ENCODE measurements at places on chromosomes 2 and 18. TPM values are rescaled to one million over a fixed set of nuclear protein-coding genes. Genes with fewer than 3 reads are reported as not detected.

Gene STK36
- 75.1 TPM for total RNA-seq

Gene CDKL4
- total RNA-seq = 0.92 TPM

Gene NFATC1
- 40.6 TPM for total RNA-seq

Gene HJURP
- total RNA-seq = 11.4 TPM

Gene OTOS
- total RNA-seq = not detected

Gene CAPN14
- 0.13 TPM for total RNA-seq

GRCh38 chr2:79393806-79394484, 118.9 kb upstream of the CTNNA2 start:
- no peaks in the 10 kb centered on the region for H3K36me3 ChIP-seq
- DNase-seq = no peak
- H3K4me3 ChIP-seq = no peak overlapping the region

DNA sequence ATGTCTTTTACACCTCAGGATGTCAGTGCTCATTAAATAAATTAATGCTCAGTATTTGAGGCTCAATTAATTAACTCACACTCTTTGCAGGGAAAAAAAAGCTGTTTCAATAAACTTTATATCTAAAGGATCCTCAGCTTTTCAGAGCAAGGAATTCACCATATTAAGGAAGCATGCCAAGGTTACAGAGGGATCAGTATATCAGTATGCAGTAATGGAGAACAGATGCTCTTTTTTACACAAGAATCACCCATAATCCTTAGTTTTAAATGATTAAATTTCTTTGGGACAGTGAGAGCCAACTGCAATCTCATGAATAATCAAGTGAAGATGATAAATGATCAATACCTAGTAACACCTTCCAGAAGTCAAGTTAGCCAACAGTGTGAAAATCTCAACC, 14.9 kb upstream of the LCT start:
- no peak for DNase-seq
- no peaks in the 10 kb centered on the region for H3K4me1 ChIP-seq
- H3K27me3 ChIP-seq = no peaks in the 10 kb centered on the region
- peaks cover 11% of the 10 kb centered on the region for H3K36me3 ChIP-seq

DNA sequence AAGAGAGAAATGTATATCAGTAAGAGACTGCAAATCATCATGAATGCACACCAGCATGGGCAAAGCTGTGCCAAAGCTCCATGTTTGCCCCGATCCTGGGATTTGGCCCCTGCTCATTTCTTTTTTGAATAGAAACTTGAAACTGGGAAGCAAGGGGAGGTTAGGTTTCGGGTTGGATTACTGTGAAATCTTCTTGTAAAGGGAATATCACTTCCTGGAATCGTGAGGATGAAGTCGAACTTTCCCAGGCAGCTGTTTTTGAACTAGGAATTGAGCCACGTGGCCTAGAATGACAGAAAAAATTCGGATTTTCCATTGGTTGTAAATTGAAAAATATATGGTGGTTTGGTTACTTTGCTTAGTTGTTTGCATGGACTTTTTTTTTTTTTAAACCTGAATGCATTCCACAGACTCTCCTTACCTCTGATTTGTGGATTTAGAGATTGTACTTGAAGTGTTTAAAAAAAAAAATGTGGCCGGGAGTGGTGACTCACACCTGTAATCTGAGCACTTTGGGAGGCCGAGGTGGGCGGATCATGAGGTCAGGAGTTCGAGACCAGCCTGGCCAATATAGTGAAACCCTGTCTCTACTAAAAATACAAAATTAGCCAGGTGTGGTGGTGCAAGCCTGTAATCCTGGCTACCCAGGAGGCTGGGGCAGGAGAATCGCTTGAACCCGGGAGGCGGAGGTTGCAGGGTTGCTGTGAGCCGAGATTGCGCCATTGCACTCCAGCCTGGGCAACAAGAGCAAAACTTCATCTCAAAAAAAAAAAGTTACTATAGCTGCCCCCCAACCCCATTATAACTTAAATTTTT, 32.1 kb downstream of the GRHL1 start:
- H3K27me3 ChIP-seq = peaks cover 5% of the 10 kb centered on the region
- no peaks in the 10 kb centered on the region for H3K36me3 ChIP-seq
- H3K4me3 ChIP-seq = no peak overlapping the region
- peaks cover 7% of the 10 kb centered on the region for H3K4me1 ChIP-seq

GRCh38 chr2:22444281-22444680, 940.7 kb upstream of the KLHL29 start:
- no peak for DNase-seq
- no peaks in the 10 kb centered on the region for H3K4me1 ChIP-seq
- no peaks in the 10 kb centered on the region for H3K36me3 ChIP-seq
- no peak overlapping the region for H3K27ac ChIP-seq

DNA sequence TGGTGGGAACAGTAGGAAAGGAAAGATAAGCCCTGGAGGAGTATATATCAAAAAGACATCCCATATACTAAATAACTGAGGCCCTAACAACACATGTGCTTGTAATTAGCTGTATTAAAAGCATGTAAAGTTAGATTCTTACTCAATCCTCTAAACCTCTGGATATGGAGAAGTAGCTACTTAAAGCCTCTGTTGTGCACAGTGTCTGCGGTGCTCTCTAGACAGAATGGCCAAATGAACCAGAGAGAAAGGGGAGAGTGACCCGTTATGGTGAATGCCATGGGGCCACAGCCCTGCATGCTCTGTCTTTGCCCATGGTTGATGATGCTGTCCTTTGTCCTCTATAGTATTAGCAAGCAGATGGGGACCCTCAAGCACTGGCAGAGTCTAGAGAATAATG, 104.4 kb upstream of the SLC8A1 start:
- no peak overlapping the region for H3K4me3 ChIP-seq
- no peak for DNase-seq
- H3K27ac ChIP-seq = no peak overlapping the region
- H3K36me3 ChIP-seq = no peaks in the 10 kb centered on the region
- H3K4me1 ChIP-seq = no peaks in the 10 kb centered on the region

GRCh38 chr2:164622338-164623106, 1.2 kb upstream of the GRB14 start:
- H3K36me3 ChIP-seq = no peaks in the 10 kb centered on the region
- peaks cover 5% of the 10 kb centered on the region for H3K27me3 ChIP-seq
- H3K27ac ChIP-seq = no peak overlapping the region
- peaks cover 26% of the 10 kb centered on the region for H3K4me1 ChIP-seq

GRCh38 chr2:223649554-223650533, 47.7 kb upstream of the SCG2 start:
- peaks cover 7% of the 10 kb centered on the region for H3K27me3 ChIP-seq
- no peaks in the 10 kb centered on the region for H3K36me3 ChIP-seq
- H3K27ac ChIP-seq = no peak overlapping the region
- DNase-seq = no peak

GRCh38 chr2:57450170-57450569, 596.4 kb upstream of the VRK2 start:
- H3K4me3 ChIP-seq = no peak overlapping the region
- no peak for DNase-seq

DNA sequence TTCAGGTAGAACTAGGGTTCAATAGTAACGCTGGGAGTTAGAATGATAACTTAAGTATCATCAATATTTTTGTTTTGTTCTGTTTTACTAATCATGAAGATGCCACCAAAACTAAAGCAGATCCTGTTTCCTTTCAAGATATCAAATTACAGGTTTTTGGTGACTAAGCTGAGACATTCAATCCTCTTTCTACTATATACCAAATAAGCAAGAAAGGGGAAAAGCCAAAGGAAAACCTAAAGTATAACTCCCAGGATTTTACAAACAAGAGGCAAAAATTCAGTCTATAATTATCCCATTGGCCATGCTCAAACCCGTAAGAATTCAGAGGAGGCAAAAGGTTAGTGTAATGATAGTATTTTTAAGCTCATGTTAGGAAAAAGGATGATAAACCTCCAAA, 175.2 kb upstream of the CCDC150 start:
- H3K27ac ChIP-seq = no peak overlapping the region
- H3K36me3 ChIP-seq = no peaks in the 10 kb centered on the region
- H3K4me1 ChIP-seq = peaks cover 13% of the 10 kb centered on the region
- no peak overlapping the region for H3K4me3 ChIP-seq

- no peak overlapping the region for H3K27ac ChIP-seq
- no peak for DNase-seq
- H3K27me3 ChIP-seq = no peaks in the 10 kb centered on the region
- H3K4me3 ChIP-seq = no peak overlapping the region
- H3K4me1 ChIP-seq = no peaks in the 10 kb centered on the region
These were observed 234.6 kb upstream of the CDH7 start for GRCh38 chr18:65516209-65516608.

DNA sequence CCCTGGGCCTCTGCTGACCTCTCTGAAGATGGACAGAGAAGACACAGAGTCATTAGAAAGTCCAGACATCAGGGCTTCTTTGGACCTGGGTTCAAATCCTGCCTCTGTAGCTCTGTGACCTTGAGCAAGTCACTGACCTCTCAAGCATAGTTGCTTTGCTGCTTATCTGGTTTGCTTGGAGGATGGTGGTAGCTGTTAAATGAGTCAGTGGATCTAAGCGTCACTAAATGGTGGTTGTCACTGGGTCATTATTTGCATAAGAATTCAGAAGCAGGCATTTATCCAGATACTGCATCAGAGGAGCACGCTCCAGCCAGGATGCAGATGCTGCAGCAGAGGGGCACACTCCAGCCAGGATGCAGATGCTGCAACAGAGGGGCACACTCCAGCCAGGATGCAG, 229.2 kb downstream of the GLI2 start:
- no peak for DNase-seq
- H3K4me1 ChIP-seq = peaks cover 5% of the 10 kb centered on the region
- H3K36me3 ChIP-seq = no peaks in the 10 kb centered on the region

- H3K4me1 ChIP-seq = peaks cover 4% of the 10 kb centered on the region
- no peaks in the 10 kb centered on the region for H3K36me3 ChIP-seq
- no peak overlapping the region for H3K27ac ChIP-seq
- H3K27me3 ChIP-seq = no peaks in the 10 kb centered on the region
- no peak overlapping the region for H3K4me3 ChIP-seq
These were observed 39.7 kb upstream of the VRK2 start for GRCh38 chr2:58006952-58007284.

DNA sequence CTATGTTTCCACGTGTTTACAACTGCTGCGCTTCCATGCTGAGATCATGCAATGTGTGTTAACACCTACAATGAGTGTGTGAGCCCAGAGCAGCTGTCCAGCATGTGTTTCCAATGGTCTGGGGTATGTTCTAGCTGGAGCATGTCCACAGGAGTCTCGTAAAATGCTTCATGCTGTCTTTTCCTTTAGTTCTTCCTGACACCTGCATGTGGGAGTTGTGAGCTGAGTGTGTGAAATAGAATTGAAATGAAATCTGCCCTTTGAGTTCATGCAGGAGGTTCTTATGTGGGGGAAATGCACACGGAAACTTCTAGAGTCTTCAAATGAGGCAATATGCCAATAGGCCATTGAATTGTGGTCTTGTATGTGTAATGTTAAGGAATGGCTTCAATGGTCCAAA, 205.1 kb downstream of the RND3 start:
- H3K4me3 ChIP-seq = no peak overlapping the region
- DNase-seq = no peak
- peaks cover 2% of the 10 kb centered on the region for H3K27me3 ChIP-seq
- no peak overlapping the region for H3K27ac ChIP-seq

DNA sequence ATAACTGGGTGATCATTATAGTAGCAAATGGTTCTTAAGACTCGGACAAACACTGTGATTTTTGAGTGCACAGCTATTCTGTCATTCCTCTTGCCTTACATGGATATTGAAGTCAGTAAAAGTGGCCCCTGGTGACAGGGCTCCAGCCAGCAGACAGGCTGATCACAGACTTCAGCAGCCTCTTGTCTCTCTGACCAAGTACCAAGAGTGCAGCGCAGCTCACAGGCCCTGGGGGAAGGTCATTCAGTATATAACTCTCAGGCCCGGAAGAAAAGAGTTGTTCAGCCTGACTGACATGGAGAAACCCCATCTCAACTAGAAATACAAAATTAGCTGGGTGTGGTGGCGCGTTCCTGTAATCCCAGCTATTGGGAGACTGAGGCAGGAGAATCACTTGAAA, 202.6 kb downstream of the HRH4 start:
- no peak for DNase-seq
- H3K36me3 ChIP-seq = no peaks in the 10 kb centered on the region
- H3K4me1 ChIP-seq = peaks cover 14% of the 10 kb centered on the region
- no peaks in the 10 kb centered on the region for H3K27me3 ChIP-seq
- H3K27ac ChIP-seq = no peak overlapping the region

GRCh38 chr2:67954093-67954748, 108.6 kb downstream of the C1D start:
- H3K4me3 ChIP-seq = no peak overlapping the region
- DNase-seq = no peak
- H3K27me3 ChIP-seq = no peaks in the 10 kb centered on the region
- H3K27ac ChIP-seq = no peak overlapping the region
- H3K4me1 ChIP-seq = peaks cover 6% of the 10 kb centered on the region

DNA sequence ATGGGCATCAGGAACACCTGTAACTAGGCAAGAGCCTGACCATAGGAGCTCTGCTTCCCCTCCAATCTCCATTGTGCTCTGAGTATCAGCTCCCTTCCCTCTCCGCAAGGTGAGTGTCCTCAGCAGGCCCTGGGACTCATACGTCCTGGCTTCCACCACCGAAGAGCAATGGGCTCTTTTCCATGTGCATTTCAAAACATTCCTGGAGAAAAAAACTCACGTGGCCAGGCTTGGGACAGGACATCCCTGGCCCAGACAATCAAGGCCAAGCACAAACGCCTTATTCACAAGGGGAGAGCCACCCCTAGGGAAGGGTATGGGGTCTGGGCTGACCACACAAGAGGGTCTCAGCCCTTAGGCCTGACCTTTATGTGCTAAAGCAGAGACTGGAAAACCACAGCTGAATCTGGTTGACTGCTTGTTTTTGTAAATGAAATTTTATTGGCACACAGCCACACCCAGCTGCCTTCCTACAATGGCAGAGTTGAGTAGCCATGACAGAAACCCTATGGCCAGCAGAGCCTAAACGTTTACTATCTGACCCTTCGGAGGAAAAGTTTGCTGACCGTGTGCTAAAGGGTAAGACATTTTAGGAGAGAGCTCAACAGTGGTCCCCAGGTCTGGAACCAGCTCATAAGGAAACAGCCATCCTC, 175.7 kb upstream of the ARL4C start:
- H3K27ac ChIP-seq = no peak overlapping the region
- no peaks in the 10 kb centered on the region for H3K36me3 ChIP-seq
- DNase-seq = no peak
- H3K4me1 ChIP-seq = peaks cover 16% of the 10 kb centered on the region

- no peaks in the 10 kb centered on the region for H3K36me3 ChIP-seq
- peaks cover 2% of the 10 kb centered on the region for H3K27me3 ChIP-seq
- H3K4me3 ChIP-seq = no peak overlapping the region
- H3K27ac ChIP-seq = no peak overlapping the region
These were observed 125.1 kb upstream of the EPAS1 start for GRCh38 chr2:46171996-46172546.

- H3K36me3 ChIP-seq = peaks cover 5% of the 10 kb centered on the region
- H3K4me1 ChIP-seq = no peaks in the 10 kb centered on the region
- no peak overlapping the region for H3K4me3 ChIP-seq
- no peak overlapping the region for H3K27ac ChIP-seq
- no peaks in the 10 kb centered on the region for H3K27me3 ChIP-seq
These were observed 81.1 kb downstream of the TRIB2 start for GRCh38 chr2:12797815-12798214.

- DNase-seq = no peak
- H3K27me3 ChIP-seq = peaks cover 1% of the 10 kb centered on the region
- no peak overlapping the region for H3K4me3 ChIP-seq
- H3K36me3 ChIP-seq = no peaks in the 10 kb centered on the region
- H3K4me1 ChIP-seq = no peaks in the 10 kb centered on the region
These were observed 1108.9 kb upstream of the CRIM1 start for GRCh38 chr2:35246702-35247101.
